ENCODE measurements at places on chromosomes 7 and 10.
A peak's percentile ranks its signal among the peaks of the same experiment; 100 is the strongest.

DNA sequence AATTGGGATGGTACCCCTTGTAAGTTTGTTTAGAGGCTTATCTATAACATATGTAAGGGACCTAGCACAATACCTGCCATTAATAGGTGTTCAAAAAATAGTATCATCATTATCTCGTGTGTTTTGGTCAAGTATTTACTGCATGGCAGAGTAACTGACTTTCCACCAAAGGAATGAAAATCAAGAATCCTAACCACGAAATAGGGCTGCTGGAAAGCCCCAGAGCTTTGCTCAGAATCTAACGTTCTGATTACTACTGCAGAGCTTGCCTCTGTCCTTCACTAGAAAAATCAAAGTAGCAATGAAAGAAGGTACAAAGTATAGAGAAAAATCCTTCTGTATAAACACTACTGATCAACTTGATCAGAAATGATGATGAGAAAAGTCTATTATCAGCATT is 34.9 kb downstream of the DCLRE1C start:
- no peak for DNase-seq

DNA sequence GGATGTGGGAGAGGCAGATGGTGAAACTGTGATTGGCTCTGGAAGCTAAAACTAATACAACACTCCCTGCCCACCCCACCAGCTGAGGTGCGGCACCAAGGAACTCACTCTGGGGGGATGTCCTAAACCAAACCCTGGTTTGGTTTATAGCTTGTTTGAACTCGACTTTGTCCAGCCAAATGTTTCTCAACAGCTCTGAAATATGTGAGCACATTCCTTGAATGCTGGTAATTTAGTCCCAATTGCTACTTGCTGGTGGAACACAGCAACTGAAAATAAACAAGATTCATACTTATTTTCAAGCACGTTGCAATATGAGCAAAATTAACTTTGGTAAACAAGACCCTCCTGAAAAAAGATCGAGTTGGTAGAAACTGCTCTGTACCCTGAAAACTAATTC is 39.7 kb upstream of the CARD11 start:
- DNase-seq = no peak

GRCh38 chr10:43234471-43235041 is 32.3 kb downstream of the RASGEF1A start:
- DNase-seq = no peak

DNA sequence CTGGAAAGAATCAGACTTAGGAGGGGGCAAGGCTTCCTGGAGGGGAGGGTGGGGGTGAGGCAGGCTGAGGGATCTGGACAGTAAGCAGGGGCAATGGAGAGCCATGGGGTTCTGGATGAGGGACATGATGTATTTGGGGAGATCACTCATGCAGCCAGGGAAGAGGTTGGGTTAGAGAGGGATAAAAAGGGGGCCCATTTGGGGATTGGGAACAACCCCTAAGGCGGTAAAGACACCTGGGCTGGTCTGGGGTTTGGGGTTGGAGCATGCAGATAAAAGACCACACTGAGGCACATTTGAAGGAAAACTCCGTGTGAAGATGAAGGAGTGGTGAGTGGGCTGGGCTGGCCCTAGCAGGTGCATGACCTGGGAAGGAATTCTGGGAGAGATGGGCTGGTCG is 30.8 kb downstream of the HIF1AN start:
- no peak for DNase-seq

DNA sequence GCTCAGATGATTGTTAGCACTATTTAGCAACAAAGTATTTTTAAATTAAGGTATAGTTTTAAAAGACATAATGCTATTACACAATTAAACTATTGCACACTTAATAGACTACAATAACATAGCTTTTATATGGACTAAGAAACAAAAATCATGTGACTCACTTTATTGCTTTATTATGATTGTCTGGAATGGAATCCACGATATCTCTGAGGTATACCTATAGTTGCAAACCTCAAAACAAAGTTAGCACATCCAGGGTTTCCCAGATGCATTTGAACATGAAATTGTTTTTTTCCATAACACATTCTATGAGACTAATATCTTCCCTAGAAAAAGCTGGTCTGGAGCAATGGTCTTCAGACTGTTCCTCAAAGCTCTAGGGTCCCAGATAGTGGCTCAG is 18.3 kb upstream of the RPEL1 start:
- no peak for DNase-seq

- DNase-seq = no peak
Measured at GRCh38 chr10:83848677-83849076, 290.6 kb upstream of the GHITM start.

GRCh38 chr10:124971276-124971675 is 29.4 kb downstream of the ZRANB1 start:
- DNase-seq = no peak

DNA sequence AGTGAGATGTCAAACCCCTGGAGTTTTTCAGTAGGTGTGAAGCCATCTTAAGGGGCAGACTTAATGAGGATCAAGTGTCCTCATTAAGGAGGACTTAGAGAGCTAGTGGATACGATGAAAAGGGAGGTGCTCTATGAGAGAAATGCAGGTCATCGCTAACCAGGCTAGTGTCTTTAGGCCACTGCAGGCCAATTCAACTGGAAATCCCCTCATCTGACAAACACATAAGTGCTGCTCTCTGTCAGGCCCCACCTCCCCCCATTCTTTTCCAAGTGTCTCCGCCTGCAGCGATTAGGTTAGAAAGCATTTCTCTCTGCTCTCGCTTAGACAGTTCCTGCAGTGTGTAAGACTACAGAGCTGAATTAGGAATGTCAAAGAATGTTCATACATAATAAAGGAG is 33.7 kb downstream of the RBM28 start:
- DNase-seq = no peak

DNA sequence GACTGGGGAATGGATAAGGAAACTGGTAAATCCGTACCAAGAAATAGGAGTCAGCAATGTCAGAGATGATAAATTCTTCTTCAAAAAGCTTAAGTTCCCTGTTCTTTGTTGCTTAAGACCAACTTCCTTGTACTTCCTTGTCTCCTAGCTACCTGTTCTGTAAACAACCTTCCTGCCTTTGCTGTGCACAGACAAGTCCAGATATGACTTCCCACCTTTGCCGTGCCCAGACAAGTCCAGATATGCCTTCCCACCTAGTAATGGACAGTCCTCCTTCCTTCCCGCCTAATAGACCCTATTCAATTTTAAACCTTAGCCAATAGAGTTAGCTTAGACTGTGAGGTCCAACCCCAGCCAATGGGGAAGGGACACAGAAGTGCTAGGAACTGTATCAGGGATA is 2.5 kb upstream of the ZNF33A start:
- DNase-seq = no peak

- no peak for DNase-seq
Measured at GRCh38 chr10:124362568-124362967, 56.2 kb downstream of the OAT start.

- no peak for DNase-seq
Measured at GRCh38 chr7:131090188-131090587, 237.5 kb upstream of the MKLN1 start.

DNA sequence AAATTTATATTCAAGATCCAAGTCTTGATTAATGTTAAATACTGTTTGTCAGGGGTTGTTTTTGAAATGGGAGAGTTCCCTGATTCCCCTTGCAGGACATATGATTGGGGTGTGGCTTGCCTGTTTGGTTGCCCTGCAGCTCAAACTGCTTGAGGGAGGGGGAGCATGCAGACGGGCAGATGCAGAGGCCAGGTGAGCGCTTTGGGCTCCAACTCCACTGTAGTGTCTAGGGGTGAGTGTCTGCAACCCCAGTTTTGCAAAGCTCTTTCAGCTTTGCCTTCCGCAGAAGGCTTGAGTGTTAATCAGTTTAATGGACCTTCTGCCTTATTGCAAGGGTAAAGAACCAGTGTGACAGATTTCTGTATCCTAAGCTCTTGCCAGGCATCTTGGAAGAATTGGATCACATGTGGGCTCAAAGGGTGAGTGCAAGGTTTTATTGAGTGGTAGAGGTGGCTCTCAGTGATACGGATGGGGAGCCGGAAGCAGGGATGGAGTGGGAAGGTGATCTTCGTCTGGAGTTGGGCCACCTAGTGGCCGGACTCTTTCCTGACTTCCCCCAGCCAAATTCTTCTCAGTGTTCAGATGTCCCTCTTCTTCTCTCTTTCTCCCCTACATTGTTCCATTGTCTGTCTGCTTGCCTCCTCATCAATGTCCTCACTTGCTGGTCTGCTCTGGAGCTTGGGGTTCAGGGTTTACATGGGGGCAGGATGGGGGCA is 479.7 kb downstream of the ATRNL1 start:
- no peak for DNase-seq

DNA sequence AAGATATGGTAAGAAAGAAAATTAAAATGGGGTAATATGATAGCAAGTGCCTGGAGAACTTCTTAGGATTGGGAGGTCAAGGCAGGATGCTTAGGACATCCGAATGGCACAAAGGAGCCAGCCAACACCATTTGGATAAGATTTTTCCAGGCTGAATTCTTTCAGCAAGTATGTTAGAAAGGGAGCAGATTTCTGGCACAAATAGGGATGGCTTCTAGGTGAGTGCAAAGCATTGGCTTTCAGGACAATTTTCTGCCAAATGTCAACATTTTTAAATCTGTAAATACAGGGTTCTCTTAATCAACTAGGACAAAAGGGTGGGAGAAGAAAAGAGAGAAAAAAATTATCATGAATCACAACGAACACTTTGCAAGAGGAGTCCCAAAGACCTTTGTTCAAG is 409.1 kb downstream of the GPAM start:
- no peak for DNase-seq

DNA sequence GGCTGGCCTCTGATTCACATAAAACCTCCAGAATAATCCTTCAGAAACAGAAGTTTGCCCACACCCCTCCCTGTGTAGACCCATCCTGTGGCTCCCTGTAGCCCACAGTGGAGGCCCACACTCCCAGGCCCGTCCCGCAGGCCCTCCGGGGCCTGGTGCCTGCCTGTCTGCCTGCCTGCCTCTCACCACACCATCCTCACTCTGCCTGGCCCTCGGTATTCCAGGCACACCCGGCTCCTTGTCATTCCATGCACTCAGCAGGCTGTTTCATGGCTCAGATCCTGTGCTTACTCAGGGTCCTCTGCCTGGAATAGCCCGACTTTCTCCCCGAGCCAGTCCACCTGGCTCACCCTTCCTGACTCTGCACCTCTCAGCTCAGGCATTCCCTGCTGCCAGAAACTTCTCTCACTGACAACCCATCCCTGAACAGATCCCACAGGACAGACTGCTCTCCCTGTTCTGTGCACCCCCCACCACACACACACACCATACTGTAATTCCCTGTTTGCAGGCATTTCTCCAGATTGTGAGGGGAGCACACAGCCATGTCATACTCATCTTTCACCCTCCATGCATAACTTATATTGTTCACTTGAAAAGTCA is 498.0 kb upstream of the ZMIZ1 start:
- DNase-seq = no peak

- DNase-seq = peak; percentile 48
Measured at GRCh38 chr10:16891375-16892313, 74.4 kb upstream of the RSU1 start.

DNA sequence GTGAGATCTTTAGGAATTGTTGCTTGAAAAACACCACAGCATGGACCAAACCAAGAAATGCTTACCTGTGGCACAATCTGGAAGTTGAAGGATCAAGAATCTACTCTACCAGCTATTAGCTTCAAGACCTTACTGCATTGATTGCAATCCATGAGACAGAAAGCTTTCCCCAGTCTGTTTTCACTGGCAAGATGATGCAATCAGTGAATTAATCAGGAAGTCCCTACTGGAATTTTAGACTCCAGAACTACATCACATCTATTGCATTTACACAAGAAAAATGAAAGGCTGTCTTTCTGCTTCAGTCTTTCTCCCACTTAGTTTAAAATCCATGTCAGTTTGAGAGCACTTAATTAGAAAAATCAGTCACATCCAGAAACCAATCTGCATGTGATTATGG is 191.7 kb downstream of the TFEC start:
- no peak for DNase-seq

- DNase-seq = no peak
Measured at GRCh38 chr7:32536016-32536415, 40.7 kb downstream of the AVL9 start.

DNA sequence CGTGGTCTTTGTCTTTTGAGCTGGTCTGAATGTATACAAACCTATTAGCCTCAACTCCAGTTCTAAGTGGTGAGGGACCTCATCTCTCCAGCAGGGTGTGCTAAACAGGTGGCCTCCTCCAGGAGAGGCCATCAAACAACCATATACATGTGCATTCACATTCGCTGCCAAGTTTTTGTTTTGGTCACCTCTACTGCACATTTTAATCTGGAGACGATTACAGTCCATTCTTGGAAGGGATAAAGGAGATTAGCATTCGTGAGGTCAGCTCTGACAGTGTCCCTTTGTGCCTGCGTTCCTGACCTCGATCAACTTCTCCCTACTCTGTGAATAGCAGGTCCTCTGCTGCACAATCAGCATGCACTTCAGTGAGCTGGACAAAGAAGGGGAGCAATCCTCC is 60.8 kb downstream of the RHOBTB1 start:
- DNase-seq = no peak

- DNase-seq = no peak
Measured at GRCh38 chr10:103800789-103801540, 54.4 kb downstream of the SH3PXD2A start.

Data from bone marrow (tissue), 2 donors.